ENCODE measurements at places on chromosomes 7 and 10.

- DNase-seq, result no peak
Observed at GRCh38 chr7:133510326-133511055, 257.6 kb downstream of the EXOC4 start.

DNA sequence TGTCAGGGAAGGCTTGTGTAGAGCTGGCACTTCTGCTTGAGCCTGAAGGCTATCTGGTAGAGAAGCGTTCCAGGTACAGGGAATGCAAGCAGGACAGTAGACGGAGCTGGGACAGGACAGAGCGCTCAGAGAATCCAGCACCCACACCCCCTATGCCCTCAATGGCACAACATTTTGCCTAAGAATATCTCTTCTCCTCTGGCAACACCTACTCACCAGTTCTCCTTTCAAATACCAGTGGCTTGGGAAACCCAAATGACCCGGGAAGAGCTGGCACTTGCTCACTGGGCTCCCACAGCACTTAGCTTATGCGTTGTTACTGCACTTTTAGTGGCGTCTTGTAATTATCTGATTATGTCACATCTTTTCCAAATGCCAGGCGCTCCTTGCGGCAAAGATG, 118.6 kb downstream of the RNF216 start:
- no peak for DNase-seq

DNA sequence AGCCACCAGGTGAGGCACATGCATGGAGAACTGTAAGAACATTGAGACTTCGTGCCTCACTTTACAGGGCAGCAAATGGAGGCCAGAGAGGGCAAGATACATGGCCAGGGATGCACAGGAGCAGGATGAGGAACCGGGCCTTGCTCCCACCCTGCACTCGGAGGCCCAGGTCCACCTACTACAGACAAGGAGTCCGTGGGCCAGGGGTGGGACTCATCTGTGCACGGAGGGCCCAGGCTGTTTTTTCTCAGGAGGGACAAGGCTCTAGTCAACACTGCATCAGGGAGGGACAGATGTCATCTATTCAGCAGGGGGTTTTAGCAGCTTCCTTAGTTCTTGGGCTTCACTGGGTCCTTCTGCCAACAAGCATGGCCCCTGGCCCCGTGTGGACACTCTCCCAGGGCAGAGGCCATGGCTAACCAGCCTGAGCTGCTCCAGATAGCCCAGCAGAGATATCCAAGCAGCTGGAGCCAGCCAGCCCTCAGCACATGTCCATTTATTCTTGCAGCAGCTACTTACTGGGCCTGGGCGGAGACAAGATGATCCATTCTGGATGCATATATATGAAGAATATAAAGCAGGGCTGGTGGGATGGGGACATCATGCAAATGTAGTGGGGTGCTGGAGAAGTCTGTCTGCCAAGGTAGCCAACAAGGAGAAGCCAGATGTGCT, 134.5 kb upstream of the RET start:
- no peak for DNase-seq

- no peak for DNase-seq
Observed at GRCh38 chr7:12722636-12723605, 35.5 kb downstream of the ARL4A start.

DNA sequence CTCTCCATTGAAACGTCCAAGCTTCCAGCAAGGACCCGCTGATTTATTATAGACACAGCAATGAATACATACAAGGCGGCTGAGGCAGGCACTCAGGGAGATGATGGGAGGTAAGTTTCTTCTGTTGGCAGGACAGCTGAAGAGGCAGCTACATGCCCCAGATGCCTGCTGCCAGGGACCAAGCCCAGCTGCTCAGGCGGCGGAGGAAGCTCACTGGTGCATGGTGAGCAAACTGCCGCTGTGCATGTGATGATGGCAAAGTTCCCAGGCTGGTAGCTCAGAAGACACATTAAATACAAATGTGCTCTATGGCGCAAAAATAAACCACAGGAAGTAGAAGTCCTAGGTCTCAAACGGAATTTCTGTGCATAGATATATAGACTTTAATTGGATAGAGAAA, 2.3 kb downstream of the DNTT start:
- no peak for DNase-seq

GRCh38 chr10:90319188-90319914, 538.5 kb downstream of the HTR7 start:
- DNase-seq, result peak; percentile 8

DNA sequence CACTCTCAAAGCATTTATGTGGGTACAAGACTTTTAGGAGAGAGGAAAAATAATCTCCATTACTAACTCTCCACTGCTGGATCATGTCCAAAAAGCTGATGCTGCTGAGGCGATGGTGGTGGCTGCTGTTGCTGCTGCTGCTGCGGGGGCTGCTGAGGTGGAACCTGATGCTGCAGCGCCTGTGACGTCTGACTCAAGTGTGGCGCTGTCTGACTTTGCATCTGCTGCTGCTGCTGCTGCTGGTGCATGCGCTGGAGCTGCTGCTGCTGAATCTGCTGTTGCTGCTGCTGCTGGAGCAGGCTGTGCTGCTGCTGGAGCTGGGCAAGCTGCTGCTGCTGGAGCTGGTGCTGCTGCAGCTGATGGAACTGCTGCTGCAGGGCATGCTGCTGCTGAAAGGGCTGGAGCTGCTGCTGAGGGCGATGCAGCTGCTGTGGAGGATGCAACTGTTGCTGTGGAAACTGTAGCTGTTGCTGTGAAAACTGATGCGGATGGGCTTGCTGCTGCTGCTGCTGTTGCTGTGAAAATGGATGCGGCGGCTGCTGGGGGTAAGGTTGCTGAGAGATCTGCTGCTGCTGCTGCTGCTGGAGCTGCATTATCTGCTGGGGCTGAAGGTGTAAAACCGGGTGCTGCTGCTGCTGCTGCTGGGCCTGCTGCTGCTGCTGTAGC, 34.5 kb downstream of the PAXIP1 start:
- DNase-seq, result no peak

- peak; percentile 89 for DNase-seq
Observed at GRCh38 chr7:11552676-11553296, 279.2 kb downstream of the THSD7A start.

GRCh38 chr10:69215405-69216171, 4.5 kb upstream of the HKDC1 start:
- no peak for DNase-seq

- DNase-seq, result no peak
Observed at GRCh38 chr10:15201589-15202300, 33.3 kb upstream of the NMT2 start.

DNA sequence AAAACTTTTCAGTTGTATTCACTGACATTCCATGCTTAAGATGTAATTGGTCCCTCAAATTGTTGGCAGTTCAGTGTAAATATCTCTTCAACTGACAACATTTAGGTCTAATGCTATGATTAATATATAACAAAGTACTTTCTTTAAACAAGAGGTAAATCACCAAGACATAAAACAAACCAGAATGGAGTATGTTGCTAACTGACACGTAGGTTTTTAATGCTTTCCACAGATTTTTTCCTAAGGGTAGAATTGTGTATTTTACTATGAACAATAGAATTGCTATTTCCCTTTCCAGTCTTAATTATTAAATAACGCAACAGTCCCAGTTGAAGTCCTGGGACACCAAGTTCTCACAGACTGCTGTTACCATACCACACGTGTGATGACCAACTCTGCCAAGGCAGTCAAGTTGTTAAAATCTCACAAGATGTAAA, 4.1 kb downstream of the JCAD start:
- no peak for DNase-seq

- no peak for DNase-seq
Observed at GRCh38 chr7:157962458-157963306, 624.9 kb downstream of the PTPRN2 start.

- DNase-seq, result no peak
Observed at GRCh38 chr10:33180921-33181320, 153.5 kb downstream of the NRP1 start.

DNA sequence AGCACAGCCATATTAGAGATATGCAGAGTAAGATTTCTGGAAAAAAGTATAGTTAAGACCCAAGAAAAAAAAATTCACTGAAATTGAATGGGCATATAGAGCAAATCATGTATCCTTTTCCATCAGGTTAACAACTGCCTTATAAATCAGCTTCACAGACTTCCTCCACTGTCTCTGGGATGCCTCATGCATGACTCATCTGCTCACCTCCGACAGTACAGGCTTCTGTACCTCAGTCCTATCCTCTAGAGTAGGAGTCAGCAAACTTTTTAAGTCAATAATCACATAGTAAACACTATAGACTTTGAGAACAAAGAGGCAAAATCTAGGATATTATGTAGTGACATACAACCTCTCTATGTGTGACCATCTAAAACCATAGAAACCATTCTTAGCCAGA, 211.6 kb upstream of the SP8 start:
- no peak for DNase-seq

GRCh38 chr10:61189912-61190311, 245.9 kb upstream of the RHOBTB1 start:
- DNase-seq, result no peak

- no peak for DNase-seq
Observed at GRCh38 chr7:98334081-98334480, 52.6 kb downstream of the BRI3 start.
